Neural crest cell (in vitro differentiated cells): ENCODE measurements at places on chromosomes 7 and 10. TPM values are rescaled to one million over a fixed set of nuclear protein-coding genes. Genes with fewer than 3 reads are reported as not detected.
A peak's percentile ranks its signal among the peaks of the same experiment; 100 is the strongest.

- DNase-seq = no peak
- no peak overlapping the region for H3K4me3 ChIP-seq
- H3K4me1 ChIP-seq = no peaks in the 10 kb centered on the region
Measured at GRCh38 chr10:106370751-106371150, 793.8 kb downstream of the SORCS1 start.

DNA sequence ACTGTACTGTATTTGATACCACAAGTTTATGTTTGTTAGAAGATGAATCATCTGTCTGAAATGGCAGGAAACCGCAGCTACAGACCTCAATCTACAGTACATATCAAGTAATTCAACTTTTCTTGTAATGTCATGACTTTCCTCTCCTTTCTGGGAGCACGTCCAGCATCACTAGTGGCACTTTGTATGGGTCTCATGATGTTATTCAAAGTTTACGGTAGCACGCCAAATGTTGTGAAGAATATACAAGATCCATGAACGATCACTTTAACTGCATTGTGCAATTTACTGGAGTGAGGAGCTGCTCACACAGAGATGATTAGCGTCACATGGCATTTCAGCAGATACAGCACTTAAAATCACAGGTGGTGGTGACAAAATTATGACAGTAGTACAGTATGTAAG, 257.8 kb upstream of the GNAI1 start:
- no peaks in the 10 kb centered on the region for H3K4me1 ChIP-seq
- no peak overlapping the region for H3K4me3 ChIP-seq
- no peaks in the 10 kb centered on the region for H3K36me3 ChIP-seq
- no peak for DNase-seq

DNA sequence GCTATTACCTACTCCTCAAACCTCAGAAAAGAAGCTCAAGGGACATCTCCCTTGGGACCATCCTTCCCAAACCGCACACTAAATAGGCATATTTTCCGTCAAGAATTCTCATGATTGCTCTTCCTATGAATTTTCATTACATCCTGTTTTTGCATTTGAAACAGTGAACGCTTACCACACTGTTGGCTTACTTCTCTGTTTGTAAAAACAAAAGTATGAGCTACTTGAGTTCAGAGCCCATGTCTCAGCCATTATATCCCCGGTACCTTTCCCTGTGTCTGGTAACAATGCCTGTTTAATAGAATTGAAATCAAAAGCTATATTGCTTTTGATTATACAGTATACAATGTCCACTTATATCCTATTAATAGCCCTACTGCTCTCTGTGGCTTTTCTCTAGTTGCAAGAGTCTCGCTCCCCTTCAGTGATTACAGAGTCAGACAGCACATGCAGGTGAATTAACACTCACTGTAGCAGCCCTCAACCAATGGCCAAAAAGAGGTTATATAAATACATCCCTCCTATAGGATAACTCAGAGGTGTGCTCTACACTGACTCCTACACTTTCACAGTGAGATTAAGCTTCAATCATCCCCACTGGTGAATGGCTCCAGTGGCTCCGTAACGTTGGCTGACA, 264.4 kb downstream of the SORCS1 start:
- no peak for DNase-seq
- H3K4me3 ChIP-seq = no peak overlapping the region
- no peaks in the 10 kb centered on the region for H3K27me3 ChIP-seq
- H3K27ac ChIP-seq = no peak overlapping the region

DNA sequence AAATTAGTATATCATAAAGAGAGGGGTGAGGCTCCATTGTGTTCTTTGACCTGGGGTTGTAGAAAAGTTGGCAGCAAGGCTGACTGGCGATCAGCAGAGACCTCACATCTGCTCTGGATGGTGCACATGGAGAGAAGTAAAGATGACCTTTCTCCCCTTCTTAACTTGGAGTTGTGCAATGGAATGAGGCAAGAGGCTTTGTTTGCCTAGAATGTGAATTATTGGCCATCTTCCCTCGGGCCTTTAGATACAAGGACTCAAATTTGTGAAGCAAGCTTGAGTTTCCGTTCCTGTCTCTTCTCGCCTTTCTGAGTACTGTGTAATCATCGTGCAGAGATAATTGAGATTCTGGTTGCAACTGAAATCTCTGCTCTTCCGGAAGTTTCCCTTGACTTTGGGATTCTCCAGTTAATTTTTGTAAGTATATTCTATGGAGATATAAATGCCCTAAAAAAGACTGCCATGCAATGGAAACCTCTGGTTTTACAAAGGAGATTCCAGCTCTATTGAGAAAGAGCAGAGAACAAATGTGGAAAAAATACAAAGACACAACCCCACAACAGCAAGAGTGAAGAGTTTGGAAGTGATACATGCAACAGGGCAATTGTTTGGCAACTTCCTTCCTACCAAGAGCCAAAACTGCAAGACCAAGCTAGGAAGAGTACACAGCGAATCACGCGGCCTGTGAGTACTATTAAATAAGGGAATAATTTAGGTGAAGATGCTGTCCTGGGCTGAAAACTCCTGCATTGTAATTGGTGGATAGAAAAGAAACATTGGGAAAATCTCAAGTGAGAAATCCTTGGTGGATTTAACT, 542.3 kb upstream of the NRP1 start:
- no peak for DNase-seq
- H3K27me3 ChIP-seq = no peaks in the 10 kb centered on the region
- no peaks in the 10 kb centered on the region for H3K36me3 ChIP-seq
- peak overlapping the region; percentile 45 for H3K27ac ChIP-seq
- peaks cover 6% of the 10 kb centered on the region for H3K4me1 ChIP-seq

- DNase-seq = no peak
- H3K27me3 ChIP-seq = peaks cover 63% of the 10 kb centered on the region
- H3K36me3 ChIP-seq = no peaks in the 10 kb centered on the region
- H3K4me1 ChIP-seq = peaks cover 27% of the 10 kb centered on the region
- H3K27ac ChIP-seq = no peak overlapping the region
Measured at GRCh38 chr10:119541459-119542356, 811 bp downstream of the RGS10 start.

DNA sequence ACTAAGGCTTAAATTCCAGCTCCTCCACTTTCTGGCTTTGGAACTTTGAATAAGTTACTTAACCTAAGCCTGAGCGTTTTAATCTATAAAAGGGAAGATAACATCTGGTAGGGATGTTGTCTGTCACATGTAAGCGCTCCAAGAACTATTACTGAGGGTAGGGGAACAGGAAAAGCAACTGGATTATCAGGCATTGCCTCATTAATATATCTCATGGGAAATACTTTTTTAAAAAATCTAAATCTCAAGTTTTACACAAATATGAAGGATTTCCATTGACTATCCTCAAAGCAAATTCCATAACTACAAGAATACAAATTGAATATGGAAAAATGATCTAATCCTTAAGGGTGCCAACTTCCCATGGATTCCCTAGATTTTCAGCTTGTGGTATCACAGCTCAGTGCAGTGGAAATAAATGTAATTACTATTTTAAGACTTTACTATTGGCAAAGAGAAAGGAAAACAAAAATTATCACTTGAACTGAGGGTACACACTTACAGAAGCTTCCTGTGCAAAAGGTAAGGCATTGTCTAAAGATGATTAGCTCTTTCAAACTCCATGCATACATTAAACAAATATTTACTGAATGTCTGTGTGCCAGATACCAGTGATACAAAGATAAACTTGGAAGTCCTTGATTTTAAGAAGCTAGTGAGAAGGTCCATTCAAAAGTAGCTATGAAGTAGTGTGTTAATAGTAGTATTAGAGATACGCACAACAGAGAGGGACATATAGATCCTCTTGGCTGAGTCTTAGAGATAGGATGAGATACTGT, 38.4 kb downstream of the NT5C2 start:
- H3K27ac ChIP-seq = no peak overlapping the region
- peaks cover 14% of the 10 kb centered on the region for H3K36me3 ChIP-seq
- no peak overlapping the region for H3K4me3 ChIP-seq
- no peaks in the 10 kb centered on the region for H3K27me3 ChIP-seq
- no peak for DNase-seq

DNA sequence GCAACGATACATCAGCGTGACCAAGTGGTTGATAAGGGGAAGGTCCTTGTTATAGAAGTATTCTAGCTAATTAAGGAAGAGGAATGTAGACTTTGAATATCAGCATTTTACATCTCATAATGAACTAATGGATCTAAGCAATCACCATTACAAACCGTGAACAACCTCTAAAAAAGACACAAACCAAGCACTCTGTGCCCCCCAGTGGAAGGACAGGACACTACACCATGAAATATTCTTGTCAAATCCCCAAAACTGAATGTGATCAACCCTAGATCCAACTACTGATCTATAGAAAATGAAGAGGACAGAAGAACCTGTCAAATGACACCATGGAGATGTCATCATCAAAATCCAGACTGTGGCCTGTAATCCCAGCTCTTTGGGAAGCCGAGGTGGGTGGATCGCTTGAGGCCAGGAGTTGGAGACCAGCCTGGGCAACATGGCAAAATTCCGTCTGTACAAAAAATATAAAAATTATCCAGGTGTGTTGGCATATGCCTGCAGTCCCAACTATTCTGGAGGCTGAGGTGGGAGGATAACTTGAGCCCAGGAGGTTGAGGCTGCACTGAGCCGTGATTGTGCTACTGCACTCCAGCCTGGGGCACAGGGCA, 111.3 kb upstream of the CARD11 start:
- DNase-seq = peak; percentile 16
- peaks cover 5% of the 10 kb centered on the region for H3K27me3 ChIP-seq
- no peaks in the 10 kb centered on the region for H3K36me3 ChIP-seq

DNA sequence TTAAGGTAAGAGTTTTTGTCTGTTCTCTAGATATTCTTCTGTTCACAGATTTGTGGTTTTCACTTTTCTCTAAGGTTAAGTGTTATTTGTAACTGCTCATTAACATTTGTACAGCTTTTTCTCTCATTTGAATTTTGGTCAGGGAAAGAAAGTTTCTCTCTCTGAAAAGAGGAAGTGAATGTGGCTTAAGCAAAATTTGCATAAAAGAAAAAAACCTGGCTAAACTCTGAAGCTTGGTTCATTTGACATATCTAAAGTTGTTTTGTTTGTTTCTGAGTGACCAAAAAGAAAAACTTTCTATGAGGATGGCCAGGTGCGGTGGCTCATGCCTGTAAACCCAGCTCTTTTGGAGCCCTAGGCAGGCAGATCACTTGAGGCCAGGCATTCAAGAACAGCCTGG, 22.0 kb upstream of the SLC26A4 start:
- H3K4me1 ChIP-seq = no peaks in the 10 kb centered on the region
- DNase-seq = no peak
- no peak overlapping the region for H3K4me3 ChIP-seq
- peaks cover 7% of the 10 kb centered on the region for H3K27me3 ChIP-seq
- peaks cover 3% of the 10 kb centered on the region for H3K36me3 ChIP-seq

GRCh38 chr7:29502133-29502532, 61.5 kb upstream of the PRR15 start:
- no peak overlapping the region for H3K4me3 ChIP-seq
- H3K27ac ChIP-seq = no peak overlapping the region
- no peaks in the 10 kb centered on the region for H3K4me1 ChIP-seq
- no peaks in the 10 kb centered on the region for H3K27me3 ChIP-seq
- peaks cover 4% of the 10 kb centered on the region for H3K36me3 ChIP-seq

DNA sequence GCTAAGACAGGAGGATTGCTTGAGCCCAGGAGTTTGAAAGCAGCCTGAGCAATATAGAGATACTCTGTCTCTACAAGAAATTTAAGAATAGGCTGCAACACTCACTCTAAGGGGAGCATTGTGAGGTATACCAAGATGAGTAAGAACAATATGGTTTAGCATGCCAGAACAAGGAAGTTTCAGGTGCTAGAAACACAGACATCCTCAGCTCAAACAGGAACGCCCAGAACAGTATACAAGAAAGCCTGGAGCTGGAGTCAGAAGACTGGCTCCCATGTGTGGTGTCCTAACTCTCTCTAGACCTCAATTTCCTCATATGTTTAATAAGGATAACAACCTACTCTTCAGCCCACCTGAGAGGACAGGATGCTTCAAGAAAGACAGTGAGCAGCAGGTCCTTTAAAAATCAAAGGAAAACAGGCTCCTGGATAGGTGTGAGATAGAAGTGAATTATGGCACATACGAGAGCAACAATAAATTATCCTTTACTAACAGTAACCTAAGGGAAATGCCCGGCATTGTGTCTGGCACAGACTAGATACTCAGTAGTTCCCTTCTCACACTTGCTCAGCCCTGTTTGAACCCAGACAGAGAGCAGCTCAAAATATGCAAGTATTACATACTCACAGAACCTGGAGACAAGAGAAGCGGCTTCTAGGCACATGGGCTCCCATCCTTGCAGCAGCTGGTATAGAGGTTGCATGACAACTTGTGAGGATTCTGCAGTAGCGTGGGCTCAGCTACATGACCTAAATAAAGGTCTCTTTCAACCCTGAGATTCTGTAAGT, 45.4 kb downstream of the KAT6B start:
- H3K36me3 ChIP-seq = no peaks in the 10 kb centered on the region
- no peak overlapping the region for H3K4me3 ChIP-seq
- no peaks in the 10 kb centered on the region for H3K27me3 ChIP-seq
- no peak for DNase-seq

The SPDYE11 gene
- total RNA-seq = not detected in 2 replicates

The MSMB gene
- not detected in 2 replicates for total RNA-seq

The SH3PXD2A gene
- total RNA-seq = 22.8 and 23.2 TPM in 2 replicates

The HSPA12A gene
- 7.4 and 7.6 TPM in 2 replicates for total RNA-seq
